Spleen (tissue), 13 donors: ENCODE measurements at places on chromosomes 11 and 22. TPM values are rescaled to one million over a fixed set of nuclear protein-coding genes. Genes with fewer than 3 reads are reported as not detected.

DNA sequence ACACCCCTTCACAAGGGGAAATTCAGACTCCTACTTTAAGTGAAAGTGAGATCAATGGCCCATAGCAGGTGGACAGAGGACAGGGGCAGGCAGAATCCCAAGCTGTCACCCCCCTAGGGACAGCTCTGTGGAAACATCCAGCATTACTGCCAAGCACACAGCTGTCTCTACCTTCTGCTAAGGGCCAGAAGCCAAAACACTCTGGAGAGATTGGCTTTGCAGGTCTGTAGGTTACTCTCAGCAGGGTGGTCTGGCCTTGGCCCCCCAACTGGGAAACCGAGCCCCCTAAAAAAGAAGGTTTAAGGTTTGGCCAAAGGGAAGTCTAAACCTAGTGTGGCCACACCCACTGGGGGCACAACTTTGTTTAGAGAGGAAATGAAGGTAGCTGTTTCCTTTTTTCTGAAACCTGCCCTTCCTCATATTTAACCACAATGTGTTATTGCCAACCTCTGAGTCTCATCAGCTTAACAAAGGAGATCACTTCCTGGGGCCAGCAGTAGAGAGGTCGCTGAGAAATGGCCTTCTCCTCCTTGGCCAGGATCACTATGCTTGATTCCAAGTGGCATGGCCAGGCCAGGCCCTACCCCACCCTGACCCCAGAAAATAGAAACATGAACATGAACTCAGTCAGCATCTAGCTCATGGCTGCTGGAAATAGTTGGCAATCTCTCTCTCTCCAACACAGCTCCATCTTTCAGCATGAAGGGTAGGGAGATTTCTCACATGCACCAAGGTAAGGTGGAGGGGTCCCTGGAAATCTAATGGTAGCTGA, 25.9 kb upstream of the SCARF2 start:
- no peaks in the 10 kb centered on the region for H3K27me3 ChIP-seq
- H3K27ac ChIP-seq: peak overlapping the region; percentile 91
- no peaks in the 10 kb centered on the region for H3K36me3 ChIP-seq
- DNase-seq: peak; percentile 88
- no peak overlapping the region for H3K4me3 ChIP-seq

- no peaks in the 10 kb centered on the region for H3K36me3 ChIP-seq
- H3K27ac ChIP-seq: no peak overlapping the region
- DNase-seq: no peak
- H3K27me3 ChIP-seq: no peaks in the 10 kb centered on the region
Measured at GRCh38 chr11:9953994-9954626, 290.2 kb downstream of the SWAP70 start.

CNTF gene
- 1.2 TPM for total RNA-seq

IFITM10 gene
- total RNA-seq: 6.7 TPM

UCP3 gene
- 7.1 TPM for total RNA-seq

LRRC74B gene
- total RNA-seq: not detected

CYTH4 gene
- 97.5 TPM for total RNA-seq
